Activated T-cell treated with anti-CD3 and anti-CD28 coated beads, Interleukin-2, amount 50 U/mL, for 4 hours (primary cell): ENCODE measurements at places on chromosomes 1 and 21.

GRCh38 chr1:94310570-94311270, 73.3 kb upstream of the ARHGAP29 start:
- DNase-seq, result no peak

GRCh38 chr1:193763266-193763665, 576.9 kb upstream of the B3GALT2 start:
- DNase-seq, result no peak

- no peak for DNase-seq
Observed at GRCh38 chr1:113442131-113442530, 51.8 kb downstream of the MAGI3 start.

DNA sequence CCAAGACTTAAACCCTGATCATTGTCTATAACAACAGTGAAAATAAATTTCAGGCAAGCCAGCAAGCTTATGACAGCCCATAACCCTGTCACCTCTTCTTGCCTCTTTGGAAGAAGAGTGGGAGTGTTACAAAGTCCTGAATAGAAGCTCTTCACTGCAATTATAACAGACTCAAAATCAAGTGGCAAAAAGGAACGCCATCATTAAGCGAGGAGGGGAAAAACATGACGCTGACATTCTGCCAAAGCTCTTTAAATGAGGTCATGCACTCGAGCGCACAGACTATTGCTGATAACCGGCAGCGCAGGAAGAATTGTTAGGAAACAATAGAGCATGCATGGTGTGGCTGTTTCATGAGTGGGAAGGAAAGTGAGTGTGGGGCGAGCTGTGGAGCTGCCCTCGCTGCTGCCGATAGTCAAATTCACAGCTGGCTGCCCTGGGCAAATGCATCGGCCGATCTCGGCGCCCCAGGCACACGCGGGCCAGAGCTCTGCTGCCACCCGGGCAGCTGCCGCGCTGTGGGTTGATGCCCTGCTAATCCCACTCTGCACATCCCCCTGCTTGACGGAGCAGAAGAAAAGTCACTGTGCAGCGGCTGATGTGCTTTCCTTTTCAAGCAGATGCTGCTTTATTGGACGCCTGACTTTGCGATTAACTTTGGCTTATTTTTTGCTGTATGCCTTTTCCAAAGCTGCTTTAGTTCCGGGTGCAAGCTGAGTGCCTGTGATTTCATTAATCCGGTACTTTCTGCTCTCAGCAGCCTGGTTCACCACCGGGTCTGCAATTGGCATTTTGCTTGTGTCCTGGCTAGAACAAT, 102.4 kb upstream of the ST6GALNAC5 start:
- DNase-seq, result no peak

GRCh38 chr1:10639775-10640578, 156.5 kb downstream of the CASZ1 start:
- no peak for DNase-seq

GRCh38 chr1:87392248-87393192, 63.8 kb downstream of the LMO4 start:
- no peak for DNase-seq

- DNase-seq, result no peak
Observed at GRCh38 chr1:84268346-84268745, 33.2 kb upstream of the SAMD13 start.

GRCh38 chr1:117586337-117586736, 19.5 kb upstream of the TENT5C start:
- DNase-seq, result no peak

- DNase-seq, result no peak
Observed at GRCh38 chr1:240538776-240539430, 73.1 kb downstream of the GREM2 start.

DNA sequence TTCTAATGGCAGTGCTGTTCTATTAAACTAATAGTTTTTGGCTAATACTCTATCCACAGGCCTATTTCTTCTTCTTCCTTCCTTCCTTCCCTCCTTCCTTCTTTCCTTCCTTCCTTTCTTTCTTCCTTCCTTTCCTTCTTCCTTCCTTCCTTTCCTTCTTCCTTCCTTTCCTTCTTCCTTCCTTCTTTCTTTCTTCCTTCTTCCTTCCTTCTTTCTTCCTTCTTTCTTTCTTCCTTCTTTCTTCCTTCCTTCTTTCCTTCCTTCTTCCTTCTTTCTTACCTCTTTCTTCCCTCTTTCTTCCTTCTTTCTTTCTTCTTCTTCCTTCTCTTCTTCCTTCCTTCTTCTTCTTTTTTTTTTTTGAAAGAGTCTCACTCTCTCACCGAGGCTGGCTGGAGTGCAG, 31.7 kb downstream of the CCDC190 start:
- no peak for DNase-seq

GRCh38 chr1:236103059-236103458, 38.2 kb upstream of the NID1 start:
- no peak for DNase-seq

DNA sequence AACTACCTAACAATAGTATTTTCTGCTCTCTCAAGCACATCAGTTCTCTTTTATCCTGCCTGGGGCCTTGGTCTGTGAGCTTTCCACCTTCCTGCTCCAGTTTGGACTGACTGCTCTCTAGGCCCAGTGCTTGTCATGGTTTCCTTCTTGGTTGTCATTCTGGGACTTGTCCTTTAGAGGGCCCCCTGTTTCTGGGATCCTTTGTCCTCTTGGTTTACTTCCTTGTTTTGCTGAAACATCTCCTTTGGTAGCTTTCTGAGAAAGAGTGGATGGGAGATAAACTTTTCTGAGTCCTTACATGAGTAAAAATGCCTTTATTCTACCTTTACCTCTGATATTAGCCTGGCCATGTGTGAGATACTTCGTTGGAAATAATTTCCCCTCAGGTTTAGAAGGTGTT, 4.7 kb downstream of the SLC1A7 start:
- no peak for DNase-seq

DNA sequence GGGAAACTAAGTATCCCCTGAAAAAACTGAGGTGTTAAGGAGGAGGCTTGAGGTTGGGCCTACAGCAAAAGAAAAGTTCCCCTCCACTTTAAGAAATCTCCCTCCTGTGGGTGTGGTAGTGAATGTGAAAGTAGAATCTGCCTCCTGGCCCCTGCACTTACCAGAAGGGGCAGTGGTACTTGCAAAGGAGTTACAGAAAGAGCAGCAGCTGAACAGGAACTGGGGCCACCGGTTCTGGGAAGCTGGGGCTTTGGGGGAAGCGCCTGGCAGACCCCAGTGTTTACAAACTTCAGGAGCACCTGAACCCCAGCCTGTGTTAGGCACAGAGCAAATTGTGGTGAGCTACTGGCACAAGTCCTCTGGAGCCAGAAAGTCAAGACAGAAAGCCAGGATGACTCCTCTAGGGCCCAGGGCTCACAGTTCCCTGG, 250.2 kb upstream of the FGGY start:
- peak; percentile 16 for DNase-seq

- no peak for DNase-seq
Observed at GRCh38 chr1:56838759-56839158, 15.8 kb upstream of the C8A start.

DNA sequence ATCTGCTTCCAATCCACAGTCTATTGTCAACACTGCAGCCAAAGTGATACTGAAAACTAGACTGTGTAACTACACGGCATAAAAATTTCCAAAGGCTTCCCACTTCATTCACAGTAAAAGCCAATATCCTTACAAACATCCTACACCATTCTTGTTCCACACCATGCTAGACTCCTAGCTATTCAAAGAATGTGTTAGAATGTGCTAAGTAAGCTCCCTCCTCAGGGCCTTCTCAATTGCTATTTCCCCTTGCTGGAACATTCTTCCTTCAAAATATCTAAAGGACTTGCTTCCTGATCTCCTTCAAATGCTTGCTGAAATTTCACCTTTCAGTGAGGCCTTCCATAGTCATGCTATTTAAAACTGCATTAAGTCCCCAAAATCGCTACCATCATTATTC, 228.1 kb downstream of the AKT3 start:
- no peak for DNase-seq

- DNase-seq, result no peak
Observed at GRCh38 chr1:205088341-205088740, 4.1 kb upstream of the TMEM81 start.

GRCh38 chr1:242449661-242450060, 74.8 kb downstream of the PLD5 start:
- no peak for DNase-seq

DNA sequence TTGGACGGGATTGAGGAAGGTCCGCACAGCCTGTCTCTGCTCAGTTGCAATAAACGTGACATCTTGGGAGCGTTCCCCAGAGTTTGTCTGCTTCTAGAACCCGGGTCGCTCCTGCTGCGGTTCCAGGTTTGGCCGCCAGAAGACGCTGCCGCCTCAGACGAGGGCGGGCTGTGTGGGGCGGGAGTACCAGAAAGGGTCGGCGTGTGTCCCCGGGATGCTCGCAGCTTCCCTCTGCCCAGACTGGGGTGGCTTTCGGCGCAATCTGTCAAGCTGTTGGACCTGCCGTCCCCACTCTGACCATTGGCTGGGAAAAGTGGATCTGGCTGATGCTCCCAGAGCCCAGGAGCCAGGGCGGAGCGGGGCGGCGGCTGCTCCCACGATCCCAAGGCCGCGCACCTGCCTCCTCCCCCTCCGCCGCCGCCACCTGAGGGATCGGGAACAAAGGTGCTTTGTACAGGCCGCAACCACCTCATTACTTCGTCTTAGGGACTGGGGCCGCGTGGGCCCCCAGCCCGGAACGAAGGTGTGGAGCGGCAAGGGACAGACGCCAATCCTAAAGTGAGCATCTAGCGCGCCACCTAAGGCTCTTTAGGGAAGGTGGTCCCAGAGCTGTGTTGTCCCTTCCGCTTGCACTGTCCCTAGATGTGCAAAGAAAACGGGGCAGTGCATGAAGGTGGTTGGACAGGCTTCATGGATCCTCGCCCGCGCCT, 683 bp upstream of the EFNA4 start:
- DNase-seq, result peak; percentile 68
